ENCODE measurements at places on chromosomes 3 and 15.

- no peak for DNase-seq
These were observed 5.8 kb downstream of the TRA2B start for GRCh38 chr3:185931777-185932612.

DNA sequence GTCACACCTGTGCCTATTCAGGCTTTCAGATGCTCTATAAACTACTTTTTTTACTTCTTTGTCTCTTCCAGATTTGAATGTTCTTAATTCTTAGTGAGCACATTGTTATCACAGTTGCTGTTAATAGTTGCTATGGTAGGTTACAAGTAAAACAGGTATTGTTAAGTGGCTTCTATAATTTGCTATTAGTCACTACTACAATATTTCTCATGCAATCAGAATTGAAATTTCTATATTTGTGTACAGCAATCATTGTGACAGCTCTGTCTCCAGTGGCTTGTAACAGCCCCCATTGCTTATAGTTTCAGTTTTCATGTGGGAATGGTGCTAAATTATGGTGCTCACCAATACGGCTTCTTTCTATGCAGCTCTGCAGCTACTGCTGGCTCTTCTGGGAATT, 318.4 kb upstream of the GOLIM4 start:
- DNase-seq, result no peak

GRCh38 chr3:196868297-196868661, 559 bp downstream of the SENP5 start:
- no peak for DNase-seq

DNA sequence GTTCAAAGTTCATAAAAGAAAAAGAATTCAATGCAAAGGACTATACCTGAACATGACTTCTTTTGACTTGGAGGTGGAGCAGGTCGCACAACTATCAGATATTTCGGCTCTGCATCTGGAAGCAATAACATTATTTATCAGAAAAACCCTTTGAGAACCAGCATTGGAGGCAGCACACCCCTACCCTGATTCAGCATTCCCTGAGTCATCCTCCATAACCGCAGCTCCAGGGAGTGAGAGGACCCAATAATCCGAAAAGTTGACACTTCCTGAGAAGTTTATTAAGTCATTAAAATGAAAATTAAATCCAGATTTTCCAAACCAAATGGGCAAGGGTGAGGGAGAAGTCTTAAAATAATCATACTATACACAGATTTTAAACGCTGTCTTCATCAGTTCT, 90.6 kb downstream of the ABI3BP start:
- peak; percentile 79 for DNase-seq

GRCh38 chr15:57917998-57918397, 147.5 kb downstream of the ALDH1A2 start:
- DNase-seq, result no peak

- DNase-seq, result no peak
These were observed 342.1 kb downstream of the NR2F2 start for GRCh38 chr15:96672629-96673028.

- DNase-seq, result no peak
These were observed 3.3 kb upstream of the IL17RC start for GRCh38 chr3:9913601-9914000.

- no peak for DNase-seq
These were observed 26.4 kb downstream of the CBLB start for GRCh38 chr3:105842449-105842848.

DNA sequence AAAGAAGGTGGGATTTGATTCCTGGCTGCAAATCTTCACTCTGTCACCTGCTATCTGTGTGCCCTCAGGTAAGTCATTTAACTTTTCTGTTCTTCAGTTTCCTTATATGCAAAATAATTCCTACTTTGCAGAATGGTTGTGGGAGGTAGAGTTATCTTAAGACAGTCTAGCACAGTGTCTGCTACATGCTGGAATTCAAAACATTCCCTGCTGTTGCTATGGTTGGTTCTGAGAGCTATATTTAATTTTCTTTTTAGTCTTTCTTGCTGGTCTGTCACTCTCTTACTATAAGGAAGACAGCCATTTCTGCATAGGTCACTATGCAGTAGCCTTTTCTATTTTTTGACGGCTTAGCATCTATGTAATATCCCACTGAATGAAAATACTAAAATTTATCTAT, 4.0 kb upstream of the ADPGK start:
- DNase-seq, result no peak

Measured in HS-5 (cell line).